ENCODE measurements at places on chromosomes 16 and 17.

DNA sequence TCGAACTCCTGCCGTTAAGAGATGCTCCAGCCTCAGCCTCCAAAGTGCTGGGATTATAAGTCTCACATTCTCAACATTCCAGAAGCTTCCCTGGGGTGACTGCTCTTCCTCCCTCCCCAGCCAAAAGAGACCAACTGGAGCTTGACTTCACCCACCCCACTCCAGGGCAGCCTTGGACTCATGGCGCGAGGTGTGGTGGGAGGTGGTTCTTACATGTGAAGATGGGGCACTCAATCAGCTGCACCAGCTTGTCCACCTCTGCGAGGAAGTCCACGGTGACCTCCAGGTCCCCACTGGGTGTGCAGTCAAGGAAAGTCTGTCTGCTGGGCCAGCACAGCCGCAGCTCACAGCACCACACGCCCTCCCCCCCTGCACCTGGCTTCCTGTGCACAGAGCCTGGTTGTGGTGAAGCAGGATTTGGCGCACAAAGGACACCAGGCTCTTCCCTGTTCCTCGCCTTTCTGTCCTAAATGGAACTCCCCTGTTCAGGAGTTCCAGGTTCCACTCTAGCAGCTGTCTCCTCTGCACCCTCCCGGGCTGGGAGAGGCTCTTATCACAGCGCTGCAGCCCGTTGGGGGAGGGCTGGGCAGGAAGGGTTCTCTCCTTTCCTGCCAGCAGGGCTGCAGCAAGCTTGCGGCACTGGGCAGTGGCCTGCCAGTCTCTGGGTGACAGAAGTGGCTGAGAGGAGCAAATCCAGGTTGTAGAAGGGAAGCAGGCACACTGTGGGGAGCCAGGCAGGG lies 9.6 kb upstream of the MTSS2 start:
- no peak for DNase-seq

DNA sequence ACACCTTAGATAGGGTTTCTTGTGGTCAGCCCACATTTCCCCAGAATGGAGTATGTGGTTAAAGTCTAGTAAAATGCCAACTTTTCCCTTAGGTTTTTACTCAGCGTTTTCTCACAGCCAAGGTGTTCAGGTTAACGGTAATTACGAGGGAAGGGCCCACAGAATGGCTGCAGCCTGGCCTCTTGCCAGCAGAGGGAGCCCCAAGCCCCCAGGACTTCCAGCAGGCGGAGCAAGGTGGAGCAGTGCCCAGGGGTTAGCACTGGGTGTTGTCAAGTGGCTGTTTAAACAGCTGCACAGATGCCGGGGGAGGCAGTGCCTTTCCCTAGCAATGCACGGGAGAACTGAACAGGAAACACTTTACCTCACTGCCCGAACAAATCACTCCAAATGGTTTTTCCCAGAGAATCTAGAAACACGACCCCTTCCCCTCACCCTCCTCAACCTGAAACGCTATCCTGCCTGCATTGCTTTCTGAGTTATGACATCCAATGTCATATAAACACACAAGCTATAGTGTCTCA lies 6.6 kb downstream of the PHB1 start:
- peak; percentile 67 for DNase-seq

DNA sequence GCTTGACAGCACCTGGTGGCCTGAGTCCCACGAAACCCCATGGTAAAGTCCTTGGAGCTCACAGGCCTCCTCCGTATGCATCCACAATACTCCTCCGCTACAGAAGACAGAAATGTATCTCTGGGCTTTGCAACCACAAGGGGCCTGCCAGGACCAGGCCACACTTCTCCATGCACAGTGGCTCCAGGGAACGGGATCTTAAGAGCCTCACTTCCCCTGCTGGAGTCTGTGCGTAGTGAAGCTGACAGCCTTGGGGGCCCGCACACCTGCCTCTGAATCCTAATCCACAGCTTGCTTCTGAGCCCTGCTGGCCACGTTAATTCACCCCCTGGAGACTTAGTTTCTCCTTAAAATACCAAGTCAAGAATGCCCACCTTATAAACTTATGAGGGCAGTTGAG lies 125.7 kb downstream of the COPRS start:
- DNase-seq: no peak

DNA sequence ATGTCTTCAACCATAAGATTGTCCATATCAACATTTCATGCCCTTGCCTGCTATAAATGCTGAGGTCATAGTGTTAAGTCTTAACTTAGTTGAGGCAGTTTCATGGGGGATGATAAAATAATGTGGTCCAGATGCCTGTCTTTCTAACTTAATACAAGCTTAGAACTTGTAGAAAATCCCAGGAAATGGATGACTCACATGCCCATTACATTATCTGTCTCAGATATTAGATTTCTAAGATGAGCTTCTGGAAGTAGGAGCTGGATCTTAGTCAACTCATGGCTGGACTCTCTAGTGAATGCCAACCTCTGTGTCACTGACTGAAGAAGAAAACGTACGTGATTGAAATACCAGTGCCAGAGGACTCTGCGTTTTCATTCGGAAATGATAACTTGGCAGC lies 797.5 kb upstream of the EEF2KMT start:
- no peak for DNase-seq

DNA sequence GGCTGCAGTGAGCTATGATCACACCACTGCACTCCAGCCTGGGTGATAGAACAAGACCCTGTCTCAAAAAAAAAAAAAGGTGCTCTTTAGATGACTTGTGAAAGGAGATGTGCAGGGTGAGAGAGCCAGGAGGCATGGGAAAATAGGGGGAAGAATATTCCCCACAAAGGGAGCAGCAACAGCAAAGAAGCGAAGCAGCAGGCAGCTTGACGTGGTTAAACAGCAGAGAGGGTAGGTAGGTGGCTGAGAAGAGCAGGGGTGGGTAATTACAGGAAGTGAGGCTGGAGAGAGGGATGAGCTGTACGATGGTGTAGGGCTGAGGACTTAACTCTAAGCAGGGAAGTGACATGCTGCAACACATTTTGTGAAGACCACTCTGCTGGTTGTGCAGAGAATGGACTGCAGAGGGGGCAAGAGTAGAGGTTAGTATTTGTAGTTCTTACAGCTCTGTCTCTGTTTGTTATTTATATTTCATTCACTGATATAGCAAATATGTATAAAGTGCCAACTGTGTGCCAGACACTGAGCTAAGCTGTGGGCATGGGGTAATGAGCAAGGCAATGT lies 1.6 kb downstream of the HEATR3 start:
- peak; percentile 54 for DNase-seq

All from inflammatory macrophage (primary cell).